ENCODE measurements at places on chromosomes 13 and 19. TPM values are rescaled to one million over a fixed set of nuclear protein-coding genes. Genes with fewer than 3 reads are reported as not detected.

Gene IFNL1
- total RNA-seq = not detected

Gene TEX101
- total RNA-seq = not detected

Gene PGLYRP2
- total RNA-seq = not detected

Gene ELAVL3
- total RNA-seq = 0.30 TPM

Gene TMEM59L
- 0.89 TPM for total RNA-seq

Gene LIM2
- not detected for total RNA-seq

Gene C19orf38
- 7.5 TPM for total RNA-seq

Gene RFPL4A
- not detected for total RNA-seq

Gene ZNF14
- total RNA-seq = 8.4 TPM

Gene MYO1F
- total RNA-seq = 14.9 TPM

Gene IFT88
- 6.1 TPM for total RNA-seq

Gene C5AR2
- 2.6 TPM for total RNA-seq

Gene ACTMAP
- total RNA-seq = 52.1 TPM

Gene CHST8
- not detected for total RNA-seq

Gene PLA2G4C
- 1.1 TPM for total RNA-seq

Gene PPP1R37
- 24.7 TPM for total RNA-seq

Gene CEACAM5
- not detected for total RNA-seq

Gene LPAR2
- 17.5 TPM for total RNA-seq

Gene PALM3
- not detected for total RNA-seq

Gene ADGRE3
- not detected for total RNA-seq

Gene APOC1
- not detected for total RNA-seq

Gene COG3
- total RNA-seq = 27.7 TPM

Gene CYP4F3
- total RNA-seq = not detected

Gene PRKCG
- not detected for total RNA-seq

Gene SBK2
- total RNA-seq = not detected

Gene TEX30
- 4.0 TPM for total RNA-seq

Gene NOTCH3
- total RNA-seq = 0.25 TPM

Gene SPTBN4
- 4.1 TPM for total RNA-seq

Gene ACP4
- total RNA-seq = not detected

All from OCI-LY7 (cell line).